Stimulated activated naive CD4-positive, alpha-beta T cell (primary cell): ENCODE measurements at places on chromosomes 5 and 9.

GRCh38 chr9:87816036-87816435 lies 66.6 kb upstream of the SPATA31E1 start:
- DNase-seq = no peak

GRCh38 chr5:14980698-14981097 lies 109.1 kb upstream of the ANKH start:
- DNase-seq = no peak

DNA sequence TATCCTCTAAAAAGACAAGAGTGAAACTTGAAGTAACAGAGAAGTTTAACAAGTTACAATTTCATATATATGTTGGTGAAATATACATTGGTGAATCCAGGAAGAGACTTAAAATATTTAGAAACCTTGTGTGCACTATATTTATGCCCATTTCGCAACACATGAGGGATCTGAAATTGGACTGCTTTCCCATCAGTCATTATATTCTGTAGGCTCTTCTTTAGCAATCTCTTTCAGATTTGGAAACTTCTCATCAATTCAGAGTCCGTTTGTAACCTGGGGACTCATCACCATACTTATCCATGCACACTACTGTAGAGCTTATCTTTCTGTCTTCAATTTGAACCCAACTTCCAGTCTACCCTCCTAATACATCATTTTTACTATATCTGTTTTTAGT lies 2.1 kb downstream of the ITGA1 start:
- DNase-seq = no peak

- DNase-seq = no peak
These were observed 1.6 kb downstream of the CMBL start for GRCh38 chr5:10306114-10306513.
